ENCODE measurements at places on chromosomes 11 and 22.

DNA sequence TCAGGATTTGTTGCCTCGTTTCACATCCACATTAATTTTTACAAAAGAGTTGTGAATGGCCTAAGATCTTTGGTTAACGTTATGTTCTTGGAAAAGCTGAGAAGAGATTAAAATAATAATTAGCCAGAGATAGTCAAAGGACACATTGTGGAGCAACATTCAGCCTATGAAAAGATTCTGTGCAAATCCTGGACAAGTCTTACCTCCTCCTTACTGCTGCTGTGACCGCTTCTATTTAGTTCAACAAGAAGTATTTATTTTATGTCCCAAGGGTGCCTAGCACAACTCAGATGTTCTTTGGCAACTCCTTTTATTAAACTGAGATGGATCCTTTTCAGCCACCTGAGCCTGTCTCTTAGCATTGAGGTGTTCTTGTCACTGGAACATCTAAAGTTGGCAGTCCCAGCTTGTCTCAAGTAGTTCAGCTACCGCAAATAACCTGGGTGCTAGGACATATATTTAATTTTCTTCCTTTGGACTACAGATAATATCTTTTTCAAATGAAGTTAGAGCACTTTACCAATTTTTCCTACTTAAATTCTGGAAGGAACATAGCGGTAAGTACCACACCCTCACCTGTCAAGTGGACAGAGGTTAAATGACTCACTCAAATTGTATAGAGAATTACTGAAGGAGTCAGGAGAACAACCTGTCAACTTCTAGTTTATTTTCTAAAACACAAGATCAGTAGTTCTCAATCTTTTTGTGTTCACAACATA lies 80.5 kb upstream of the CHRM4 start:
- DNase-seq, result no peak

DNA sequence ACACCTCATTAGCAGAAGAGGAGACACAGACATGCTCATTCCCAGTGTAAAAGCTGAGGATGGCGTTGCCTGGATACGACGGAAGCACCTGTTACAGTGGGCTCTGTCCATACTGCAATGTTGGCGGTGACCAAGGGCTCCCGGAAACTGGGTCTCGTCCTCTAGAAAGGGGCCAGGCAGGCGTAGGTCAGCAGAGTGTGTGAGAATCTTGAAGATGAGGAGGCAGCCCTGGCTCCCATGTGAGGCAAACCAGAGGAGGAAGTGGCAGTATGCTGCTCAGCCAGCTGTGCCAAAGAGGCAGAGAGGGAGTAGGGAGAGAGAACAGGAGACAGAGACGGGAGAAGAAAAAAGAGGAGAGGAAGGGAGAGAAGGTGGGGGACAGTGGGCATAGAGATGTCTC lies 10.3 kb downstream of the LTO1 start:
- DNase-seq, result no peak

DNA sequence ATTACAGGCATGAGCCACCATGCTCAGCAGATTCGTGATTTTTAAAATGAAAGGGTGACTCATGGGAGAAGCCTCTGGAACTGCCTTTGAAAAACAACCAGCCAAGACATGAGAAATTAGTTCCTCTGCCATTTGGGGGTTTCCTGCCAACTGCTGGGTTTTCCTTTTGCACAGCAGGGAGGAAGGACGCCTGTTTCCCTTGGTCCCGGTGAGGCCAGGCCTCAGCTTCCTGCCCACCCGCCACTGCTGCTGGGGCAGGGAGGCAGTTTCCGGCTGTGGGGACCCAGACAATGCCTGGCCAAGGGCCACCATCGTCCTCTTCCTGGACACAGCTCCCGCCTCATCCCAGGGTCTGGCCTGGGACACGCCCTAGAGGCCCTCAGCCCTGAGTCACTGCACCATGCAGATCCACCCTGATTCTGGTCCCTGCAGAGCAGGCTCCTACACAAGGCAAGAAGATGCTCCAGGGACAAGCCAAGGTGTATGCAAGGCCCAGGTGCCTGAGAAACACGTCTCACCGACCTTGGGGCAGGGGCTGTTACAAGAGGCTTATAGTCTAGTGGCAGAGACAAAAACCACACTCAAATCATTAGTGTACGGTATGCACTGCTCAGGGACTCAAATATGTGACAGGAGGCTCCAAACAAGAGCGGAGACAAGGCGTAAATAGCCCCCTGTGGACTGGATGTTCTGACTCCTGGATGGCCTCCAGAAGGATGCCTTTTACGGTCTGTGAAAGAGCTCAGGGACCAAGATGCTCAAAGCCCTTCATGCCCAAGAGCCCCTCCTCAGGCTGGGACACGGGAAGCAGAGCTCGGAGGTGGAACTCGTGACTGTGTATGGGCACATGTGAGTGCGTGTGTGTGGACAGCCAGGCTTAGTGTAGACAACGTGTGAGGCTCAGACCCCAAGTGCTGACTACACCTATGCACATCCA lies 10.0 kb downstream of the PPM1F start:
- DNase-seq, result no peak

DNA sequence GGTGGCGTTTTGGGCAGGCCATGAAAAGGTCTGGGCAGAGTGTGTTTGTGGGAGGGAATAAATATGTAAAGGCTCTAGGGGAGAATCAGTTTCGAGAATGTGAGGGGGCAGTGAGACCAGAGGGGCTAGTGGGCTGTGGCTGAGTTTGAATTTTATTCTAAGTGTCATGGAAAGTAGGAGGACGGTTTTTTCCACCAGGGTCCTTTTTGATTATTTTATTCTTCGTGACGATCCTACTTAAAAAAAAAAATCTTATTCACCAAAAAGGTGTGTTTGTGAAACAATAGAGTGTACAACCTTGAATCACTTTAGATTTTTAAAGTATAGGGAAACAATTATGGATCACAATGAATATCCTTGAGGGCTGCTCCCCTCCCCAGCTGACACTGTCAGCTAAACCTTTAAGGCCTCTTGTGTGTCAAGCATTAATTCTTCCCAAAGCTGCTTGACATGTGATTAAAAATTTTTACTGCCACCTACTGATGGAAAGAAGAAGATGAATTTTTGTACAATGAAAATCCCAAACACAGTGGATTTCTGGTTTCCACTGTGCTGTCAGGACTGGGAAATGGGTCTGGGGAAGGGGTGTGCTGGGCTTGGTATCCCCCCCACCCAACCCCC lies 107.5 kb upstream of the OR4B1 start:
- no peak for DNase-seq

DNA sequence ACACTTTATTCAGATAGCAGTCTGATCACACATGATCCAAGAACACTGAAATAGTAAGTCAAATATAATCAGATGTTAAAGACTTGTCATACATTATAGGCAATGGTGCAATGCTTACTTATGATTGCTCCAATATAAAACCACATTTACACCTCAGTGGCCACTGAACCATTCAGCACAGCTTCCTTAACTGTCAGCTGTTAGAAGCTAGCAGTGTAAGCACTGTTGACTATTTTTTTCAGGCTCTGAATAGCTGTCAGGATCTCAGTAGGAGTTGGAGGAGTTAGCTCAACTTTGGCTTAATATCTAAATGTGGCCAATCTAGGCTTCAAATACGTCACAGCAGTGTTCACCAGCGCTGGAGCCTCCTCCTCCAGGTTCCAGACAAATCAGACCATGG lies 36.6 kb downstream of the METTL15 start:
- no peak for DNase-seq

- no peak for DNase-seq
Observed at GRCh38 chr11:61749591-61750217, 2.7 kb upstream of the MYRF start.

GRCh38 chr22:46055911-46056545 lies 79.1 kb upstream of the WNT7B start:
- DNase-seq, result no peak

DNA sequence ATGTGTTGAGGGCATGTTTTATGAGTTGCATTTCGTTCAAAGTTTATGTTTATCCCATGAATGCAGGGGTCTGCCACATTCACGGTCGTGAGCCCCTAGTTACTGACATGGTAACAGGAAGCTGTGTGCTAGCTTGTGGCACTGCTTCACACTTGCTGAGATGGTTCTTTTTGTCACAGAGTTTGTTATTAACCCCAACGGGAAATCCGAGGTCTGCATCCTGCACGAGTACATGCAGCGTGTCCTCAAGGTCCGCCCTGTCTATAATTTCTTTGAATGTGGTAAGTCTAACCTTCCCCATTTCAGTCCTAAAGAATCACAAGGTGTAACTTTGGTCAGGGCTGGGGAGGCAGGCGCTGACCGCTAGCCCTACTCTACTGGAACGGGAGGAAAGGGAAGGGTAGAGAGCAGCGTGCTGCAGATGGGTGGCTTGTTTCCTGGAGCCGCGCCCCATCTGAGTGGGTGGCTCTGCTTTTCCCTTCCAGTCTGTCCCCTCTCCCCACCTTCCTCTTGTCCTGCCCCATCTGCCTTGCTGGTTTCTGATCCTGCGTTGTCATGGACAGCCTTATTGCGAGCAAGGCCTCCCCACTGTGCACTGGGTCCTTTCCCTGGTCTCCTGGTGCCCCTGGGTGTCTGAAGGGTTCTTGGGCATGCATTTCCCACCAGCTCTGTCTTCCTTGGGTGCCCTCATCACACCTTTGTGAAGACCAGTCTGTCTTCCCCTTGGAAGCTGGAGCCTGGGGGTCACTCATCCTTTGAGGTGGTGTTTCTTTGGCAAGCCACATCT lies 11.8 kb downstream of the DGCR8 start:
- DNase-seq, result no peak

Data from T-helper 22 cell (primary cell).